Activated T-helper 9 cell treated with anti-CD3 and anti-CD28 coated beads, Interleukin-2, amount 50 U/mL, for 16 hours (primary cell): ENCODE measurements at places on chromosomes 3 and 15.

- no peak for DNase-seq
Measured at GRCh38 chr3:34678575-34678974, 880.1 kb downstream of the PDCD6IP start.

- DNase-seq = no peak
Measured at GRCh38 chr3:152289708-152290107, 21.0 kb downstream of the MBNL1 start.

GRCh38 chr15:47961401-47962090 is 159.2 kb upstream of the SLC24A5 start:
- DNase-seq = no peak

- no peak for DNase-seq
Measured at GRCh38 chr3:8182904-8183303, 318.7 kb upstream of the LMCD1 start.

GRCh38 chr15:68421798-68422402 is 10.1 kb downstream of the ITGA11 start:
- DNase-seq = no peak

DNA sequence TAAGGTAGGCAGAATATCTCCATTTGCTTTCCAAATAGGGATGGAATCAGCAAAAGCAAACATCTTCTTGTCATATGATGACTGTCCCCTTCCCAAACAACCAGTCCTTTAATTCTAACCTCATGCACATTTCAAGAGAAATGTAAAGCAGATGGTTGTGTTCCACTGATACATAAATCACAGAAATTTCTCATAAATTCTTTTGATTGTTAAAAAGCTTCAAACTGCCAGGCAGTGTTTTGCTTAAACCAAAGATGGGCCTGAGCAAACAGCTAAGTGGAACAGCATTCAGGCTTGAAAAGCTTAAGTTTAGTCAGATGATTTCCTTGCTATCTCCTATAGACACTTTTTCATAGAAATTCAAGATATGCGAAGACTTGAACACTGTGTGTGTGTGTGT is 74.3 kb upstream of the SOX2 start:
- no peak for DNase-seq

- DNase-seq = peak; percentile 65
Measured at GRCh38 chr3:52277972-52278509, 408 bp downstream of the WDR82 start.

GRCh38 chr15:22224241-22224671 is 143.9 kb downstream of the OR4M2 start:
- DNase-seq = no peak

DNA sequence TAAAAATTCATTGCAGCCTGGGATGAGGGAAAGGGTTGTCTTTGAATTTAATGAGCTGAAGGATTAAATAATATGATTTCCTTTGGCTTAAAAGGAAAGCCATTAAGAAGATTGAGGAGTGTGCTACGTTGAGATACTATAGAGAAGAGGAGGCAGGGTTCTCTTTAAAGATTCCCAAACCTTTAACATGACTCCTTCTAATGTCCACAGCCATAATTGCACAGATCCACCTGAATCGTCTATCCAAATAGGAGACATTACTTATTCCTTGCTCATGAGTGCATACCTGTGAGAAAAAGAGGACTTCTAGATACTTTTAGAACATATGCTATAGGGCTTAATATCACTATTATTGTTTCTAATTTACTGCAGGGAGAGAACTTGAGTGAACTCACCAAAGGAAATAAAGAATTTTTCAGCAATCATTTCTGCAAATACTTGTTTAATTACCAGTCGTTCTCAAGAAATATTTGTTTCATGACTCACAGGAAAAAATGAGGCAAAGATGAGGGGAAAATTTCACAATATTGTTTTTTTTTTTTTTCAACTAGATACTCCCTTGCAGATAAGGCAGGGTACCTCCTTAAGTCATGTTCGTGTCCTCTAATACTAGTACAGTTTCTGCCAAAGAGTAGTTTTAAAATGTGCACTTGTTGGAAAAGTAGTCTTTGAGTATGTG is 8.9 kb upstream of the SUCNR1 start:
- DNase-seq = no peak

GRCh38 chr3:178436773-178437172 is 99.5 kb upstream of the KCNMB2 start:
- no peak for DNase-seq

DNA sequence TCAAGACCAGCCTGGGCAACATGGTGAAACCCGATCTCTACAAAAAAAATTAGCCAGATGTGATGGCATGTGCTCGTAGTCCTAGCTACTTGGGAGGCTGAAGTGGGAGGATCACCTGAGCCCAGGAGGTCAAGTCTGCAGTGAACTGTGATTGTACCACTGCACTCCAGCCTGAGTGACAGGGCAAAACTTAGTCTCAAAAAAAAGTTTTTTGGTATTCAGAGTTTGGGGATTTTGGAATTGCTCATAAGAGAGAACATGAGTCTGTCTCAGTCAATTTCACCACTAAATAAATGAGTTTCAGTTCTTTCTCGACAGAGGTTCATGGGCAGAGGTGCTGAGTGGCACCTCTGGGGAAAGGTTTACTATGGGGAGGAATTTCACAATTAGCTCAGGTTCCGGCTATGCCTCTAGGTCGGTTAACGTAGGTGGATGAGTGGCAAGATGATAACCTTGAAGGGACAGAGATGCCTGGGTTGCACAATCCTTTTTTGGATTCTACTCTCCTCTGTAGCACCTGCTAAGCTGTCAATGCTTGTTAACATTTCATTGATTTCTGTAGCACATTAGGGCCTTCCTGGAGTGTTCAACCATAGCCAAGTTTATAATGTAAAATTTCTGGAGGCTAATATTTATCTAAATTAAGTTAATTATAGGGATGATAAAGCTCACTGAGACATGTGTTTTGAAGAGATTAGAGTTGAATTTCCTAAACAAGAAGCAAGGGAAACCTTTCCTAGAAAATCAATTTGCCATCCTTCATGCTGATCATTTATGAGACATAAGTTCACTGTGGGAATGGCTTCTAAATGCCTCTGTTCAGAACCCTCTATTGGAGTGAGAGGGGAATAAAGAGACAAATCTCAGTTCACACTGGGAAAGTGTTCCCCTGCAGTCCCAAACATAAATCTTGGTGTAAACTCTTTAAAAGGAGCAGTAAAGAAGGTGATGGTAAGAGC is 37.4 kb upstream of the DCP1A start:
- no peak for DNase-seq

GRCh38 chr15:80160570-80161156 is 7.9 kb downstream of the FAH start:
- no peak for DNase-seq

DNA sequence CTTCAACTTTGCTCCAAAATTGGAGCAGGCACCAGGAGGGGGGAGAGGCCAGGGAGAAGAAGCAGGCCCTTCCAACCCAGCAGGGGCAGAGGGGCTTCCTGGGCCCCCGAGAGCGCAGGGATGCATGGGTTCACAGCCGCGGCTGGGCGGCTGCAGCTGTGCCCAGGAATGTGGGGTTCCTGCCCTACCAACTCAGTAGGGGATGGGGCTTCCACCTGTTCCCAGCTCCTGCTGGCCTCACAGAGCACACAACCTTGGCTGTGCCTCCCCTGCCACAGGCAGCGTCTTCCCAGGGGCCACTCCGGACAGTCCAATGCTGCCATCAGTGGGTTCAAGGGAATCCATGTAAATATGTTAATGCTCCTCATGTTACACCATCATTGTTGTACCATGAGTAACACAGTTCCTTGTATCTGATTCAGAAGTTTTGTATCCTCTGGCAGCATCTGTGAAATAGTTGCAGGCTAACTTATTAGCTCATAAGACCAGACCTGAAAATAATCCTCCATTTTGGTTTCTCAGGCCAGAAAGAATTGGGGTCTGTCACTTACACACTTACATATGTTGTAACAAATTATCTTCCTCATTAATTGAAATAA is 12.1 kb upstream of the SIAH2 start:
- DNase-seq = no peak

DNA sequence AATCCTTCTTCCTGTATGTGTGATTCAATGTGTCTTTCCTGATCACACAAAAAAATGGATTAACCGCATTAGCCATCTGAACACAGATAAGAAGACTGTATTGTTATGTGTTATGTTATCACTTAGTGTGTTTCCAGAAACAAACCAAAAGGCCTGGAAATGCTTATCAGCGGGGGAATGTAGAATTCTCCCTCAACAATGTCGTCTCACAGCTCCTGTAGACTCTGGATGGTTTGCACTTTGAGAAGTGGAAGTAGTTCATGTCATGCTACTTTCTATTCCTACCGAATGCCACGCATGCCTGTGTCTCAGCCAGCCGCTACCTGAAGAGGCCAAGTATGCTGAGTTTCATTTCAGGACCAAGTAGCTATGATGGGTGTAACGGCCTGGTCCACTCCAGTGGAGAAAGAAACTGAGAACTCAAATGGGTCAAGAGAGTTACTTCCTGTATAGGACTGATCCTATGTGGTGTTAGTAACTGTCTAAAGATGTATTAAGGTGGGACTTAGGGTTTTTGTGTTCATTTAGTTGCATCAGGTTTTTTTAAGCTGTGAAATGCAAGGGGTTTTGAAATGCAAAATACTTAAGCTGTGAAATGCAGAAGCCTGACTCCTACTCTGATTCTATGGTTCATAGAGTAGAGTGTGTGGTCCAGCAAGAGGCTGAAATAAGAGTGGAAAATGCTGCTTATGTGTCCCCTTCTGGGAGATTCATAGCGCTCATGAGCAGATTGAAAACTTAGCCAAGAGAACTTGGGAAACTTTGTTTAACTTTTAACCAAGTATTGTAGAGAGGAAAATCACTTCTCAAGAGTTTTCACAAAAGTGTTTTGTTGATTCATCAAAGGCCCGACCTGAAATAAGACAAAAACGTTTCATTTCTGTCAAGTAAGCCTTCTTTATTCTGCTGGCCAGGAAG is 118.5 kb upstream of the LMOD3 start:
- DNase-seq = no peak

GRCh38 chr3:183264268-183264667 is 11.2 kb downstream of the B3GNT5 start:
- no peak for DNase-seq

DNA sequence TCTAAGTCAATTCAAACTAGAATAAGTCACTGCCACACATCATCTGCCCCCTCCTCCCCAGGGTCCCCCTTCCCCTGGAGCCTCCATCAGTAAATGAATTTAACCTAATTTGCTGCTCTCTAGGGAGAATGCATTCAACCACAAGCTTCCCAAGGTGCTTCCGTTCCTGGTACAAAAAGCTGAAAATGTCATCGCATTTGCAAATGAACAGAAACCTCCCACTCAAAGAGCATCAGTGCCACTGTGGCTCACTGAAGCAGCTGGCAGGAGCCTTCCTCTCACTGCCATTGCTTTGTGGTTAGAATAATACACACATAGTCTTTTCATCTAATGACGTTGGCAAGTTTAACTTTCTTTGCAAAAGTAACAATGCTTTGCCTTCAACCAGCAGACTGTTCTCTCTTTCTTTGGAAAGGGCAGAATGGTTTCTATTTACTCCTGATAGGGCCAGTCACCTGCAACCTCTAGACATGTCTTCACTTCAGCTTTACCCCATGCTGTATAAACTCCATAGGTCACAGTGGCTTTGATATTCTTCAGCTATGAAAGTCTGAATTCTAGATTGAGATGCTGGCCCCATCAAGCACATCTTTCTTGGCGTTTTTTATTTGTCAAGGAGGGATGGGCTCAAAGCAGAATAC is 238.1 kb downstream of the CPNE4 start:
- no peak for DNase-seq

DNA sequence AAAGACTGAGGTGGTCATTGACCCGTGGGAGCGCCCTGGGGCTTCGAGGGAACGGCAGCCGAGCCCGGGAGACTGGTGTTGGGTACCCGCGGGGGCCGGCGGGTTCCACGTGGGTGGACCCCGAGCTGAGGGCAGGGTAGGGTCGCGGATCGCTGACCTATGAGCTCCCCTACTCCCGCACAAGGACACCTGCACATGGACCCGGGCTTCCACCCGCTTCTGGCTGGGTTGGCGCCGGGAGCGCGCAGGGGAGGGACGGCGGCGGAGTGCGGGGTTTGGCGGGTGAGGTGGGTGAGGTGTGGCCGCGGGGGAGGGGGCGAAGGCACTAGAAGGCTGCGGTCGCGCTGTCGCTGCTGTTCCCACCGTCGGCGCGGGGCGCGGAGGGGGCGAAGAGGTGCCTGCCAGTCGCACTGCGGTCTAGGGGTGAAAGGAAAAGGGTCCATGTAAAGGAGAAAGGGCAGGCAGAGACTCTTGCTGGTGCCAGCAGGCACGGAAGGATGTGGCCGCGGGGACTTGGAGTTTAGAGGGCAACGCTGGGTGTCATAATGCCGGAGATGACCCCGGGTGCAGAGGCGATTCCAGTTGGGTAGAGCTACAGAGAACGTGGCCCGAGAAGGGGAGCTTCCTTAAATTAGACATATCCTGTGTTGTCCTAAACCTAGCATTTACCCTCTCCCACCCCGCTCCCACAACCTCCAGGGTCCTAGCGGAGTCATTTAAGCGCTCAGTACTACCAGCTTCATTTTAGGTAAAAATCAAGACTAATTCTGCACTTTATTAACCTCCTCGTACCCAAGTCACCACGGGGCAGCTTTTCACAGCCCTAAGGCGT is 245.9 kb upstream of the TOPAZ1 start:
- no peak for DNase-seq

- no peak for DNase-seq
Measured at GRCh38 chr15:43169888-43170287, 15.3 kb upstream of the CCNDBP1 start.

- no peak for DNase-seq
Measured at GRCh38 chr3:54536450-54536849, 391.4 kb downstream of the LRTM1 start.

DNA sequence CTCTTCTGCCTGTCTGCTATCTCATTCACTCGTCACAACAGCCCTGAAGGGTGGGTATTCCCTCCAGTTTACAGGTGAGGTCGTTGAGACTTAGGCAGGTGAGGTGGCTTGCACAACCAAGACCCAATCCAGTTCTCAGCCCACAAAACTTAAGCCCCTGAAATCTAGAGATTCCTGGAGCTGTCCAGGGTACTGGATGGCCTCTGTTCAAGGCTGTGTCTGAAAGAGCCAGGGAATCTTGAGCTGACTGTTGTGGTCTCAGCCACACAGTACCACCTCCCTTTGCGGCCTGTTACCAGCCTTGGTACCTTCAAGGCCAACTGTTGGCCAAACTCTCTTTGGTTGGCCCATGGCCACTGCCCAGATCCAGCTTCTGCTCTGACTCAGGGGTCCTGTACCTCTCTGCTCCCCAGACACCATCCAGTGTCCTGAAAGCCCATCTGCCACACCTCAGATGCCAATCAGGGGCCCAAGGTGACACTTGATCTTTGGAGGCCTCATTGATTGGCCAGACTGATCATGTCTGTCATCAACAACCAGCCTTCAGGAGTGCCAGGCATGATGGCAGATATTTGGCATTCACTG is 10.9 kb upstream of the FAM107A start:
- DNase-seq = no peak

DNA sequence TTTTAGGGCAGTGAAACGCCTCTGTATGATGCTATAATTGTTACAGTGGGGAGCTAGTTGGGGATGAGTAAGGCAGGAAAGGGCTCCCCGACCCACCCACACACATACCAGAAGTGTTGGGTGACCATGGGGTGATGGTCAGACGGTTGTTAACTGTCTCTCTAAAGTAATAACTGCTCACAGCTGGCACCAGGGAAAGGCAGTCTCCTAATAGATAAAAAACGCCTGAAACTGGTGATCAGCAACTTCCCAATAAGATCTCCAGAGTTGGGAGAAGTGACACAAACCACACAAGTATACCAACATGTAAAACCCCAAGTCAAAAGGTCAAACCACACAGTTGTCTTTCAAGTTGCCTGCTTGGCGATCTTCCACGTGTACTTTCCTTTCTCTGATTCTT is 346.5 kb upstream of the CNTN4 start:
- no peak for DNase-seq
